Stimulated activated CD4-positive, alpha-beta T cell treated with anti-CD3 and anti-CD28 coated beads, TNF-alpha, amount 100 ng/mL, for 48 hours (primary cell): ENCODE measurements at places on chromosomes 11 and 22.

GRCh38 chr11:116840224-116840745, 2.9 kb upstream of the APOA1 start:
- no peak for DNase-seq

GRCh38 chr11:89442801-89443200, 48.4 kb downstream of the NOX4 start:
- no peak for DNase-seq

GRCh38 chr22:48182031-48182430, 1419.6 kb downstream of the TBC1D22A start:
- DNase-seq, result no peak

DNA sequence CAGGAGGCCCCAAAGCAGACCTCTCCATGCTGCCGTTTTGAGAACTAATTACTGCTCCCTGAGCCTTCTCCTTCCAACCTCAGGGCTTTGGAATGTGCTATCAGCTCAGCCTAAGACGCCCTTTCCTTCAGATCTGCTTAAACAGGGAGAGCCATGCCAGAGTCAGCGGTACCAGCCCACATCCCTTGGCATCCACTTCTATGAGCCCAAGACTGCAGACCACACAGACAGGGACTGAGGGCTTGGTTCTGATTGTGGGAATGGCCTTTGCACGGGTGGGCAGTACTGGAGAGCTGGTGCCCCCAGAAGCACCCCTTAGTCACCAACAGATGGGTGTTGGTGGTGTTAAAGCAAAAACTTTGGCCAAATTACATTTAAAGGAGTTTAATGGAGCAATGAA, 146.5 kb downstream of the TTC17 start:
- no peak for DNase-seq

DNA sequence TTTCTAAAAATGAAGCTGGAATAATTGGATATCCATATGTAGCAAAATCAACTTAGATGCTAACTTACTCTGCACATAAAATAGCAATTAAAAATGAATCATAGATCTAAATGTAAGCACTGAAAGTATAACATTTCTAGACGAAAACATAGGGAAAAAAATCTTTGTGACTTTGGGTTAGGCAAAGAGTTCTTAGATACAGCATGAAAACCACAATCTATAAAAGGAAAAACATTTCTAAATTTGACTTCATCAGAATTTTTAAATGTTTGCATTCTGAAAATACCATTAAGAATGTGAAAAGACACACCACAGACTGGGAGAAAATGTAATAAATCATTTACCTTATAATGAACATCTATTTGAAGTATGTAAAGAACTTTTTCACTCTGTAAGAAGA, 128.8 kb downstream of the APIP start:
- DNase-seq, result no peak

DNA sequence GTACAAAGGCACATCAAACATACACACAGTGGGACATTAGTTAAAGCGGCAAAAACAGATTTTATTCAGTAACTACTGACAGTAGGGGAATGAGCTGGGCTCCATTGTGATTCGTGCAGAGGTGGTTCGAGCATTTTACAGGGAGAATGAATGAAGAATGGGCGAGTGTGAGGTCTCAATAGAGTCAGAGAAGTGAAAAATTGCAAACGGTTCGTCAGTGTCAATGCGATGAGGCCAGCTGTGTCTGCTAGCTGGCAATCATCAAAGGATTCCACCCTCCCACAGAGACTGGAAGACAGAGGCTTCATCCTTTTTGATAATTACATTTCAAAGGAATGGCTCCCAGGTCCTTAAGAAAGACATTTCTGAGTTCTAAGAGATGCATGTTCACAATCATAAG, 17.4 kb downstream of the OR4D9 start:
- no peak for DNase-seq
